ENCODE measurements at places on chromosomes 16 and 17.

DNA sequence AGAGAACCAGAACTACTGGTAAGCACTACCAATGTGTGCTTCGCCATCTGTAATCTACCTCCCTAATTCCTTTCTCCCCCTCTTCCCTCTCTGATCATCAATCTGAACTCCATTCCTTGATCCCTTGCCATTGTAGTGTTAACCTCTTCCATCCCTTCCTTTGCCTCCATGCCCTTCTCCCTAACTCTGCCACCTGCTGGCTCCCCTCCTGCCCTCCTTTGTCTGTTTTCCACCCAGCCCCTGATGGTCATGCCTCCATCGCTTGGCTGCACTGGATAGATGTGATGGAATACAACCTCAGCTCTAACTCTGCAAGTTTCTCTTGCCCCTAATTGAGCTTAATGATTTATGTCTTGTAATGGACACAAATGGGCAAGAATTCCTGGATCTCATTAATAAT, 108.2 kb upstream of the ASIC2 start:
- DNase-seq: no peak

- no peak for DNase-seq
These were observed 8.0 kb upstream of the AMZ2 start for GRCh38 chr17:68239632-68240366.

DNA sequence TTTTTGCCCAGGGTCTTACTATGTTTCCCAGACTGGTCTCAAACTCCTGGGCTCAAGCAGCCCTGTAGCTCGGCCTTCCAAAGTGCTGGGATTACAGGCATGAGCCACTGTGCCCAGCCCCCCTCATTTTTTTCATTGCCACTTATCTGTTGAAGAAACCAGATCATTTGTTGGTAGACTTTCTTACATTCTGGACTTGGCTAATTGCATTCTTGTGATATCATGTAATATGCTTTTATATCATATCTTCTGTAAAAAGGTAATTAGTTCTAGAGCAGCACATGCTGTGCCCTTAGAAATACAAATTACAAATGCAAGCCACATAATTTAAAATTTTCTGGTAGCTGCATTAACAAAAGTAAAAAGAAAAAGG, 53.9 kb downstream of the PPM1E start:
- DNase-seq: no peak

GRCh38 chr17:825216-825615, 43.1 kb downstream of the MRM3 start:
- DNase-seq: no peak

DNA sequence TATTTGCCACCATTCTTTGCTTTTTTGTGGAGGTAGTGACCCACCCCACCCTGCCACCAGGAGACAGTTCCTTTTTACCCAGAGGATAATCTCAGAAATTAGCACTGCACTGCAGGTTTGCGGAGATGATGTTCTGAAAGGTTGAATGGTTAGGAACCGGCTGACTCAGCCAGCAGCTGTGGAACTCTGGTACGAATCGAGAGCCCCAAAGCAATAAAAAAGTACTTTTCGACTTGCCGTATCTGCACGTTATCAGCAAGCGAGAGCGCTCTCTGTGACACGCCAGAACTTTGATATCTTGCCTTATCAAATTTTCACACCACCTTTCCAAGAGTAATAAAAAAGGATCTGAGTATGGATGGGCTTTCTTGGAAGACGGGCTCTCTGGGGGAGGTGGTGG, 96.3 kb upstream of the EEF2KMT start:
- no peak for DNase-seq

DNA sequence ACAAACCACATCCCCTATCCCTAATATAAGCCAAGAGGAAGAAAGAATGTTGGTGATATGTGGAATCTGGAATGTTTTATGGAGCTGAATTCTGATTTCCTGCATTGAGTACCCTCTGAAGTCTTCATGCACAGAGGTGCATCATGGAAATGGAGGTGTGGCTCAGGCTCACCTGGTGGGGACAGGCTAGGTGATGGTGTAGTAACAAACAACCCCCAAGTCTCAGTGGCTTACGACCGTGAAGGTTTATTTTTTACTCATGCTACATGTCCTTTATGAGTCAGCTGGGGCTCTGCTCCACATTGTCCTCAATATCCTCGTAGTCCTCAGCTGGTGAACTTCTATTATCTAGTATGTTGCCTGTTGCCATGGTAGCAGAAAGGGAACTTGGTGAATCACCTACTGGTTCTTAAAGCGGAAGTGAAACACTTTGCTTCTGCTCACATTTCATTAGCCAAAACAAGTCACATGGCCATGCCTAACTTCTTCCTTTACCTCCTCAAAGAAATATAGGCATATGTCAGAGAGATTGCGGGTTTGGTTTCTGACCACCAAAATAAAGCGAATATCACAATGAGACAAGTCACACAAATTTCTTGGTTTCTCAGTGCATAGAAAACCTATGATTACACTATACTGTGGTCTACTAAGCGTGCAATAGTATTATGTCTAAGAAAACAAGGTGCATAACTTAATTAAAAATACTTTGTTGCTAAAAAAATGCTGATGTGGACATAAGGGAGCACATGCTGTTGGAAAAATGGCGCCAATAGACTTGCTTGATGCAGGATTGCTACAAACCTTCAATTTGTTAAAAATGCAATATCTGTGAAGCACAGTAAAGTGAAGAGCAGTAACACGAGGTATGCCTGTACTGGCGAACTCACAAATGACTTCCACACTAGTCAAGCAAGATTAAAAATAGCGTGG, at the start of gene PMFBP1:
PMFBP1 (minus strand) TSS at position 51 of the 930 bp plus-strand sequence. CDS start 947 bp downstream, outside the sequence.
- DNase-seq: peak; percentile 51

- no peak for DNase-seq
These were observed 12.8 kb downstream of the CPD start for GRCh38 chr17:30391534-30391933.

- no peak for DNase-seq
These were observed 19.8 kb downstream of the NPTX1 start for GRCh38 chr17:80456465-80457235.

DNA sequence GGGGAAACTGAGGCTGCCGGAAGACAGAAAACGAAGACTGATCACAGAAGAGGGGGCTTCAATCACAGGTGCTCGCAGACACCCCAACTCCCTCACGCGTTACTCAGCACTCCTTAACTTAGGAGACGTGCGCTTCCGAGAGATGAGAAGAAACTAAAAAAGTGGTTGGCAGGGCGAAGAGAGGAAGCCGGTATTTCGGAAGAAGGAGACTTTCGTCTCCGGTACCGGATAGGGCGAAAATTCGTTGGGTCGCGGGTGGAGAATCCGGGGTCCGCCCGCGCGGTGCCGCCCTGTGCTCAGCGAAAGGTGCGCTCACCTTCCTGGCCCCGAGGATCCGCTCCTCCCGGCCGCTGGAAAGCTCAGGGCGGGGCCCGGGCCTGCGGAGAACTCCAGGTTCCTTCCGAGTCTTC, 917 bp upstream of the TBX2 start:
- DNase-seq: no peak

DNA sequence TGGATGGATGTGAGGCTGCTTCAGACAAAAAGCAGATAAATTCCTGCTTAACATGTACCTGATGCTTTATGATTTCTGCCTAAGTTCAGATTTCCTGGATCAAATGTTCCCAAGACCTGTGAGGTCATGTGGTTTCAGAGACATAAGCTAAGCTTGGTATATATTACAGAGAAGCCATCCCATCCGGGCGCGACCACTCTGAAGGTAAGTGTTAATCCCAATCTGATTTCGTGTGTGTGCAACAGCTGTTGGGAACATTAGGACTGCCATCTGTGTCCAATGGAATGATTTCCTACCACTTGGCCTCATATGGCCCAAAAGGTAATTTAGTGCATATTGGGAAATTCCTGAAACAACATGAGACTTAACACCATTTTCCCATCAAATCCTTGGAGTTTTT, 199.1 kb downstream of the HS3ST3B1 start:
- no peak for DNase-seq

GRCh38 chr17:48592577-48592976, 1.0 kb downstream of the HOXB5 start:
- DNase-seq: no peak

- DNase-seq: no peak
These were observed 54.4 kb downstream of the SOX9 start for GRCh38 chr17:72175263-72175662.

GRCh38 chr16:24639769-24640168, 89.7 kb upstream of the TNRC6A start:
- DNase-seq: no peak

GRCh38 chr17:40625311-40625710, 22.3 kb downstream of the SMARCE1 start:
- DNase-seq: no peak

DNA sequence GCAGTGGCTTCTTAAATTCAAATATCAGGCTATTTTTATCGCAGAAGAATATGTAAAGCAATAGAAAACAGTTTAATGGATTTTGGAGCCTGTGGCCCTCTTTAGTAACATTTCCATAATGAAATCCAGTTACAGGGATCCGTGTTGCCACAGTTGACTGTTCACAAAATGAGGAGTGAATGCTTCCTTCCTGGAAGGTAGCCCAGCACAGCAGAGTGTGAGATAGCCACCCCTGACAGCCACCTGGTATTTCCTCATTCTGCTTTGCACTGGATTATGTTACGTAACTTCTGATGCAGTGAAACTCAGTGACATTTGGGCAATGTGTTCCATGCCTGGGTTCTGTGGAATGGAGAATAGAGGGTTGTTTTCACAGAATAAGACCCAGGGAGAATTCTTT, 517.2 kb downstream of the RBFOX1 start:
- DNase-seq: no peak

GRCh38 chr17:35744830-35745229, 8.2 kb downstream of the GAS2L2 start:
- no peak for DNase-seq

DNA sequence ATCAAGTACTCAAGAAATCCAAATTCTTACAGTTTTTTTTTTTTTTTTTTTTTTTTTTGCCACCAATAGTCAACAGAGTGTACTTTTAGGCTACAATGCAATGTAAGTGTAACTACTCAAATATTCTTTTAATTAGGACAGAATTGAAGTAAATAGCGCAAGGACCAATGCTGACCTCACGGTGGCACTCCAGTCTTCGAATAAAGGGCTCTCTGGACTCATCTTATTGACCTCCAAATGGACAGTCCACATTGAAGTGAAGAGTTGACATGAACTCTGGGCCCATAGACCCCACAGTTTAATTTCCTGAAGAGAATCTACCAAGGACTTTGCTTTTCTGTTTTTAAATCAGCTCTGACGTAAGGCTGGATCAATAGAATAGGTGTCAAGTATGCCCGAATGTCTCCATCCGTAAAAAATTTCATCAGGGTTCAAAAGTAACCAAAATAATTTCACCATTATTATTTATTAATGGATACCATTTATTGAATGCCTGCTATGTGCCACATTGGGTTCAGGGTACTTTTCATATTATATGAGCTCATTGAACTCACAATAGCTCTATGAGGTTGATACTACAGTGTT, 7.3 kb upstream of the DDX52 start:
- no peak for DNase-seq

- no peak for DNase-seq
These were observed 68.8 kb downstream of the GPR139 start for GRCh38 chr16:20004931-20005330.
